ENCODE measurements at places on chromosomes 2 and 18.

- DNase-seq, result no peak
These were observed 412.5 kb downstream of the NUP35 start for GRCh38 chr2:183536714-183537113.

DNA sequence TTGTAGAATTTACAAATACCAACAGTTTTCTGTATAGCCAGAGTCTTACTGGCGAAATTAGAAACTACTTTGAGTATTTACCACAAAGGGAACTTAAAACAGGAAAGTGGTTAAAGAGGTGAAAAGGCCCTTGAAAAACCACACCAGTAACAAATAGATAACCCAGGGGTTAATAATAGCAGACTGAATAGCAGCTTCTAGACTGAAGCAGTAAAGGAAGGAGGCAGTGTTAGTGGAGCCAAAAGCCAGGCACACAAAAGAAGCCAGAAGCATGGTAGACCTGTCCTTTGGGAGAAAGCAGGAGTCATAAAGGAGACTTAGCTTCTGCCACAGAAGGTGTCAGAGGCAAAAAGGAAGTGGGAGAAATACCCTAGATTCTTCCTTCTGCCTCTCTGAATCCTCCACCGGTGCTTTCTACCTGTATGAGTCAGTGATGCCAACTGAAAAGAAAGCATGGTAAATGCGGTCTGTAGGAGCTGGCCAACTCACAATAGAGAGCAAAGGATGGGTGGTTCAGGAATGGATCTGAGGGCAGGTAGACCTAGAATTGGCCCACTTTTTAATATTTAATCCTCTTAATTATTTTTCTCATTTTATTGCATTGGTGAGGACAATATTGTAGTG lies 97.3 kb downstream of the ARL6IP6 start:
- no peak for DNase-seq

DNA sequence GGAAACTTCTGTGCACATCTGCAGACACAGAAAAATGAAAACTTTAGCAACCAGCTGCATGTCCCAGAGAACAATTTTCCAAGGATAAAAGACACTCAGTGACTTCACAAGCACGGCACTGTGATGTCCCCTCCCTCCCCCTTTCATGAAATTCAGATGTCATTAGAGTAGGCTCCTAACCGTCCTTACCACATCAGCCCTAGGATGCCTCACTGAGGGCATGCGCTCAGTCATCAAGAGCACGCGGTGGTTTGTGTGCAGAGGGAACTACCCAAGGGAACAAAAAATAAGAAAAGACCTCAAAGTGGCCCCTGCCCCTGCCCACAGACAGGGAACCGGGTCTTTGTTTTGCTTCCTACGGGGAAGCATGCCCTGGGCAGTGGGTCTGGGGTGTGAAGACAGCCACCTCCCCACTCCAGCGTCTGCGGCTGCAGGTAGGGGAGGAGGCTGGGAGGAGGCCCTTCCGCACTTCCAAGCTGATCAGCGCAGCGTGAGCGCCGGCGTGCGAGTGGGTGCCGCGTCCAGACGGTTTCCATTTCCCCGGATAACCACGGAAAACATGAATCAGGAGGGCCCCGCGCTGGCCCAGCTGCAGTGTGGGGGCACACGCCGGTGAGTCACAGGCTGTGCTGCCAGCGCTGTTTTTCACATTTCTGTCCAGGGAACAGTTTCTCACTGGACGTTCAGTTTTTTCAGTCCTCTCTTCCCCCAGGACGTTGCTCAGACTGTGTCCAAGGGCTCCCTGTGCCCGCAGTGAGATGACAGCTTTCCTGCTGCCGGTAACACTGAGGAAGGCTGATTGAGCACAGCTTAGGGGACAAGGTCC lies 70.6 kb downstream of the COPS8 start:
- peak; percentile 54 for DNase-seq

- no peak for DNase-seq
These were observed 265.1 kb downstream of the NCKAP5 start for GRCh38 chr2:133303150-133303549.

DNA sequence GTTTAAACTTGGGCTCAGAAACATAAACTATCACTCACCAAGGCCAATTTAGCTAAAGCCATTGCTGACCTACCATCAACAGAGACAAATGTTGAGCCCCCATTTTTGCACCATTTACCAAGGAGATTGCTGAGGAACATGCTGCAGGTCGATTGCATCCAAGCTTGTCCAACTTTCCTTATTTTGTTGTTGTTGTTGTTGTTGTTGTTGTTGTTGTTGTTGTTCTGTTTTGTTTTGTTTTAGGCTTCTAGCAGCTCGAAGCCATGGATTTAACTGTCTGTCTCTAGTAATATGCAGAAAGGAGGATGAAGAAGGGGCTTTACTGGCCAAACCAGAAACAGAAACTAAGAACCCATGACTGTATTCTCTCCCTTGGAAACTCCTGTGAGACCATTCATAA lies 571.5 kb downstream of the IRS1 start:
- DNase-seq, result no peak

- no peak for DNase-seq
These were observed 21.8 kb upstream of the KCNJ13 start for GRCh38 chr2:232798187-232798586.

- DNase-seq, result no peak
These were observed 231.9 kb downstream of the TWIST2 start for GRCh38 chr2:239079671-239080294.

DNA sequence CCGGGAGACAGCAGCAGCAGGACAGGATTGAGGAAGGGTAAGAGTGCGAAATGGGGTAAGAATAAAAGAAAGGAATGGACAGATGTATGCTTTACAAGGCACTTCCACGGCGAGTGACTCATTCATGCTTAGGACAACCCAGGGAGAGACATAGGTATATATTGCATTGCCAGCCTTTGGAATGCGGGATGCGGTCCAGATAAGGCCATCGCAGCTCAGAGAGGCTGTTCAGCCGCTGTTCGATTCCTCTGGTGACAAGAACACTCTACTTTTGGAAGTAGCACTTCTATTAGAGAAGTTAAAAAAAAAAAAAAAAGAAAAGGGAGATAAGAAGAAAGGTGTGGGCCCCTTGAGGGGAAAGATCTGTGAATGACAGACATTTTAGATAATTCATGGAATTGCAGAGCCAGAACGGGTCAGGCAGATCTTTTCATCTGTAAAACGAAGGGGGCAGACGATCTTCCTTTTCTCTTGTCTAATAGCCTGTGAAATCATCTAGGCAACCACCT lies 819 bp upstream of the NCOA1 start:
- DNase-seq, result no peak

GRCh38 chr2:44777036-44777435 lies 164.5 kb upstream of the SIX3 start:
- no peak for DNase-seq

GRCh38 chr2:33104052-33104623 lies 157.4 kb downstream of the LTBP1 start:
- no peak for DNase-seq

GRCh38 chr2:150909090-150909489 lies 352.6 kb downstream of the RBM43 start:
- DNase-seq, result no peak

DNA sequence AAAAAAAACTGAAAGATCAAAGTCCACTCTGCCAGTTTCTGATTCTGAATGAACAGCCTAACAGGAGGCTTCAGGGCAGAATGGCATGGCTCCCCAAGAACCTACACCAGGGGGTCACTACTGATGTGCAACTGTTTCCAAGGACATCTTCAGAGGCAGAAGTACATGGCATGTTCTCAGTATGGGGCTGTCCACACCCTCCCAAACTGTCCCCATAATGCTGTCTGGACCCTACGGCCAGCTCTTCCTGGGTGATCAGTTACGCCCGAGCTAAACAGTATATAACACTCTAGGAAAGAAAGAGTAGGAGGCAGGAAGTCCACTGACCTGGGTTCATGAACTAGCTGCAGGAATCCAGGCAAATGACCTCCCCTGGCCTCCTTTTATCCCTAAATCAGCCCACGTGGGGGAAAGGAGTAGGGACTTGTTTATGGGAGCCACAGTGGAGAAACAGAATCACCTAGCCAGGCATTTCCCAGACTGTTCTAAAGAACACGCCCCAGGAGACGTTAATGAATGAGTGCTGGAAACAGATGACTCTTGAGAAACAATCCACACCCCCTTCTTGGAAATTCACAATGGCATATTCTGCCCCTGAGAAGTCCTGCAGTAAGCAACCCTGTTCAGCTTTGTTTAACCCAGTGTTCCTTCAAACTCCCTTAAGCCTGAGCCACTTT lies 2.5 kb downstream of the TMBIM1 start:
- no peak for DNase-seq

GRCh38 chr2:223196331-223196730 lies 144.3 kb downstream of the KCNE4 start:
- no peak for DNase-seq

DNA sequence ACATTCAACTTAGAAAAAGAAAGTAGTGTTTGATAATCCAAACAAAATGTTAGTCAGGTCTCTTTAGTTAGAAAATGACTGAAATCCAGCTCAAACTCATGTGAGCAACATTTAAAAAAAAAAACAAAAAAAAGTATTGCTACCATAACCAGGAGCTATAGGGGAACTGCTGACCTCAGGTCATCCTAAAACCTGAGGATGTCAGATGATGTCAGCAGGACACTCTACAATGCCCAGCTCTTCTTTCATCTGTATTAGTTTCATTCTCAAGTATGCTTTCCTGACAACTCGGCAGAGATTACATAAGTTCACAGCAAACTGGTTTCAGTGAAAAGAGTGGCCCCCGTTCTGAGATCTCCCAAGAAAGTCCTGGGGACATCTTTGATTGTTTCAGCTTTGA lies 4.2 kb upstream of the ESCO1 start:
- DNase-seq, result no peak

DNA sequence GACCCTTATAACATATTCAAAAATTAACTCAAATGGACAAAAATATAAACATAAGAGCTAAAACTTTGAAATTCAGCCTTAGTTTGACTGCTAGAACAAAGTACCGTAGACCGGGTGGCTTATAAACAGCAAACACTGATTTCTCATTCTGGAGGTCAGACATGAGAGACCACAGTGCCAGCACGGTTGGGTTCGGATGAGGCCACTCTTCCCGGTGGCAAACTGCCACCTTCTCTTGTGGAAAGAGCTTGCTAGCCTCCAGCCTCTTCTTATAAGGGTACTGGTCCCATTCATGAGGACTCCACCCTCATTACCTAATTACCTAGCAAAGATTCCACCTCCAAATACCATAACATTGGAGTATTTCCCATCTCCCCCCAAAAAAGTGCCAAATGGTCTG lies 91.3 kb downstream of the FAM210A start:
- DNase-seq, result no peak

DNA sequence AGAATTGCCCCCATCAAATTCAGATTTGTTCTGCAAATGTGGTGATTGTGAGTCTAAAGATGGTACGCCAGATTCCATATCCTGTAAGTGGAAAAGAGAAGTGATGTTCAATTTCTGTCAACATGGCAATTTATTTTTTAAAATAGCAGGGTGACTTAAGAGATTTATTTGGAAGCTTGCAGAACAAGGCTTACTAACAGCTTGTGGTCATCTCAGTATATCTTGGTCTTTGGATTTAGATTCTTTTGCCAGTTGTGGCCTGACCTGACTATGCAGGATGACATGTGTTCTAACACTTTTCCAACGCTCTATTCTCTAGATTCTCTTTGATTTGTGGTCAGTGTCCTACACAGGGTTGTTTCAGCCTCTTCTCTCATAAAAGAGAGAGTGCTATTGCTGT lies 74.4 kb downstream of the MAP3K20 start:
- no peak for DNase-seq

DNA sequence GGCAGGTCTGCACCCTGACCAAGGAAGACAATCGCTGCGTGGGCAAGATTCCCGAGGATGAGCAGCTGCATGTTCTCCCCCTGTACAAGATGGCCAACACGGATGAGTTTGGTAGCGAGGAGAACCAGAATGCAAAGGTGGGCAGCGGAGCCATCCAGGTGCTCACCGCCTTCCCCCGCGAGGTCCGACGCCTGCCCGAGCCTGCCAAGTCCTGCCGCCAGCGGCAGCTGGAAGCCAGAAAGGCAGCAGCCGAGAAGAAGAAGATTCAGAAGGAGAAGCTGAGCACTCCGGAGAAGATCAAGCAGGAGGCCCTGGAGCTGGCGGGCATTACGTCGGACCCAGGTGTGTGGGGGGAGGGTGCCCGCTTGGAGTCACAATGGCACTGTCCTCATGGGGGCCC lies 48.4 kb downstream of the BOLA3 start:
- no peak for DNase-seq

DNA sequence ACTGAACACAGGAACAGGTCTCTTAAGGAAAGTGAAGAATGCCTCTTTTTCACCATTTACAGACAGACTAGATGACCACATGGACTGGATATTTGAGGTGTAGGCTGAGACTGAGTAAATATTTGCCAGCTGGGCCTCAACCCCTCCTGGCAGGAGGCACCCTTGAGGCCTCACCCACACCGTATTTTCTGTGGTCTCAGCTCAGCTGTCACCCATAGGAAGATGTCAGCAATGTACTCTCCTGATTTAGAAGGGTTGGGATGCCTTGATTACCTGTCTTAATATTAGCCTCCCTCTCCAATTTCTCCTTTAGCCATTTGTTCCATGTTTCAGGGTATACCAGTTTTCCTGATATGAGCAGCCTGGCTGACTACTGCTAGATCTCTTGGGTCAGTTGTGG lies 20.3 kb downstream of the ADCYAP1 start:
- no peak for DNase-seq

GRCh38 chr2:230842473-230842872 lies 22.3 kb upstream of the ITM2C start:
- no peak for DNase-seq

- no peak for DNase-seq
These were observed 285.4 kb downstream of the NRXN1 start for GRCh38 chr2:50746526-50746925.

DNA sequence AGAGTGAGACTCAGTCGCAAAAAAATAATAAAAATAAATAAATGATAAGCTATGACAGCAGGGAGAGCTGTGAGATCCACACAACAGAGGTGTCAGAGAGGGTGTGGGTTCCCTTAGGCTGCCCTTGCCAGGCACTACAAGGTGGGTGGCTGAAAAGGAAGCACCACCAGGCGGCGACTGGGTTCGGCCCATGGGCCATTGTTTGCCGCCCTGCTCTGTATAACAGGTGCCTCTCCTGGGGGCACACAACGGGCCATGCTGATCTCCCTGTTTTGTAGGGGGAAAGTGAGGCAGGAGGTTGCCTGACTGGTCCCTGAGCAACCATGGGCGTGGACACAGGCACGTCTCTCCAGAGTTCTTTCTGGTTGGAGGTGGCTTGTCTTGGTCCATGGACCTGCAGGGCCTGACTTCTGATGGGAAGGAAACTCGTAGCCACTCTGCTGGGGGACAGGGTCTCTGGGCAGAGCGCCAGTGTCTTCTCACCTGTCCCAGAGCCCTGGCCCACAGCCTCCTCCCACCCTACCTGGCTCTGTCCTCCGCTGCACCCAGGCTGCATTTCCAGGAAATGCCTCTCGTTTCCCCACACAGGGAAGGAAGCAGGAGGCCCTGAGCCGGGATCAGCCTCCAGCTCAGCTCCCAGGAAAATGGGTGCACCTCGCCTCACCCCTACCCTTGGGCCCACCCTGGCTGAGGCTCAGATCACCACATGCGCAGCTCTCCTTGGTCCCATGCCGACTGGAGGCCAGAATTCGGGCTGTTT lies 109.6 kb upstream of the ODC1 start:
- DNase-seq, result no peak

DNA sequence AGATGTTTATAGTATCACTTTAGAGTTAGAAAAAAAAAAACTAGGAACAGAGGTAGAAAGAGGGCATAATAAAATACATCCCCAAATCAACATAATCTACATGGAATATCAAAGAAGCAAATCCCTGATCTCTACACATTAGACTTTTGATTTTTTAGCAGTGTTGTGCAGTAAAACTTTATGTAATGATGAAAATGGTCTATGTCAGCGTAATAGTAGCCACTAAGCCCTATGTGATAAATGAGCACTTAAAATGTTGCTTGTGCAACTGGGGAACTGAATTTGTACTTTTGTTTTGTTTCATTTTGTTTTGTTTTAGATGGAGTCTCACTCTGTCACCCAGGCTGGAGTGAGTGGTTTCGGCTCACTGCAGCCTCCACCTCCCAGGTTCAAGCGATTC lies 36.3 kb downstream of the LNPK start:
- DNase-seq, result no peak

All from activated T-cell treated with anti-CD3 and anti-CD28 coated beads for 24 hours (primary cell).